Activated CD4-positive, alpha-beta T cell treated with anti-CD3 and anti-CD28 coated beads, Interleukin-2, amount 50 U/mL, for 48 hours (primary cell): ENCODE measurements at places on chromosomes 7 and 10.
A peak's percentile ranks its signal among the peaks of the same experiment; 100 is the strongest.

- no peak for DNase-seq
Measured at GRCh38 chr7:73815436-73815835, 15.4 kb upstream of the CLDN4 start.

DNA sequence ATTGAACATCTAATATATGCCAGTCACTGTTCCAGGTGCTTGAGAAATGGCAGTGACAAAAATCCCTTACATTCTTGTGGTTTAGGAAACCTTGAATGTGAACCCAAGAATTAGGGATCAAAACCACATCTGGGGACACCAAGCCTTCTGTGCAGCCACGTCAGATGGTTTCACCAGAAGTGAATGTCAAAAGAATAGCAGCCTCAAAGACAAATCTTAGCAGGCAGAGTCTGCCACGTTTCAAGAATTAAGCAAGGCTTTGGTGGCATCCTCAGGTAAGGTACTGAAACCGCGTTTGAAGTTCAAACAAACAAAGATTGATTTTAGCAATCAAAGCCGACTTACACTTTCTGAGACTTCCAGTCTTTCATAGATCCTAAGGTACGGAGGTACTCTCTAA lies 225.5 kb upstream of the GNAI1 start:
- no peak for DNase-seq

- no peak for DNase-seq
Measured at GRCh38 chr10:61993711-61994401, 92.4 kb downstream of the ARID5B start.

DNA sequence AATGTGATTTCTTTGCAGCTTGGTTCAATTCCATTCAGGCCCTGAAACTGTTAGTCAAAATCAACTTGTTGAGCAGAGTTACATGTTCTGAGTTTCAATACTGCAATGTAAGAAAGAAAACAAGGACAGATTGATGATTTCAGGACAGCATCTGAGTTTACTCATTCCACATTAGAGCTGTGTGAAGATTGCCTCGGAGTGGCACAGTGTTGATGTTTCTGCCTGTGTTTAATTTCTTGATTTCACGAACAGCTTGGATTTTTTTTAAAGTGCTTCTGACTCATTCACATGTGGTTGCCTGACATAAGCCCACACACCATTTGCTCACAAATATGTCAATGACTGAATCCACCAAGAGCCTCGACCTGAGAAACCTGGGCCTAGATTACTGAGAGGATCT lies 101.2 kb upstream of the PARD3 start:
- peak; percentile 6 for DNase-seq

DNA sequence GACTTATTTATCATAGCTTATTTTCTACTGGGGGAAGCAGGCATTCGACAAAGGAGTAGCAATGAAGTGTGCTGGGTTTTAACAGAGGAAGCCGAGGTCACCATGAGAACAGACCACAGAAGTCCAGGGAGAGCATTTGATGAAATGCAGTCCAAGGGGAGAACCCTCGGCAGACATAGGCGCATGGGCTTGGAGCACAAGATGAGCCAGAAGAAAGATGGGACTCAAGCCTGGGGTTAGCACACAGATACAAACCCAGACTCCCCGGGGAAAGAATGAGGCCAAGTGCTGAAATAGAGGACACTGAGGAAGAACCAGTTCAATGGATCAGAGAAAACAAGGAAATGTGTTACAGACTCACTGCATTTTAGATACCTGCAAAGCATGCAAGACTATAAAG lies 209.5 kb downstream of the FAM107B start:
- DNase-seq, result no peak

DNA sequence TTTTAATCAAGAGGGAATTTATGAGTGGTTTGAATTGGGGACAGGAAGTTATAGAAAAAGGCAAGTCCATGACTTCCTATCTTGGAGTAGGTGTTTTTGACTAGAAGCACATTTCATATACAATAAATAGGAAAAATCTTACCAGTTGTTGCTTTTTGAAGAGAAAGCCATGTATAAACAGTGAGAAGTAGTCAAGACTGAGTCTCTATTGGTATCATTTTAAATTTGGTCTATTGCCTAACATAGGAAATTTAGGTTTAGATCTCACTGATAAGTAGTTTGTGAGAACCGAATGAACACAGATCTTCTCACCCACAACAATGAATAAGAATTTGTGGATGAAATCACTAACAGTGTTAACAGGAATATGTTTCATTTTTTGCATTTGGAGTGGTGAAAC lies 387.2 kb downstream of the BBS9 start:
- DNase-seq, result no peak

GRCh38 chr10:72261784-72262404 lies 11.8 kb upstream of the DDIT4 start:
- DNase-seq, result no peak

DNA sequence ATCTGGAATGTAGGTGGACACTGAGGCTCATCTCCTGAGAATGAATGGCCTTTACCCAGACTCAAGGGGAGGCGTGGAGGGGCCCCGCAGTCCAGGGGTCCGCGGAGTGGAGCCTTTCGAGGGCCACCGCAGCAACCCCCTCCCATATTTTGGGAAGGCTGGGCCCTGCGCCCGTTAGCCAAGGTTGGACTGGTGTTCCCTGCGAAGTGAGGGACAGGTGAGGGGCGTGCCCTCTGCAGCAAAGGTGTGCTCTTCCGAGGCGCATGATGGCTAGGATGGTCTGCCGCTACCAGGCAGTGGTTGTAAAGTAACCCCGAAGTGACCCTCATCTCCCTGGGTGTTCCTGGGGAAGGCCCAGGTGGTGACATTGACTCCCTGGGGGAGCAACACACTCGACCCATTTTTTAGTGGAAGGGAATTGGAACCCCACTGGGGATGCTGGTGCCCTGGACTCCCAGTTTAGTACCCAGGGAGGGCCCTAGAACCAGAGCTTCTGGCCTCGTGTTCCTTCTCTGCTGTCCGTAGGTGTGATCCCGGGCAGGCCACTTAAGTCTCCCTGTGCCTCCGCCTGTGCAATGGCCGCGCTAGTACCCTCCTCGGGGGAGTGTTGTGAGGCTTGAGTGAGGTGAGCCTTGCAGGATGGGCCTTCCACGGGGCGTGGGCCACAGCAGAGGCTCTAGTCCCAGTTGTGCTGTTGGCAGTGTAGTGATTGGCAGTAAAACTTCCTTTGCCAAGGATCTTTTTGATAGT lies 779 bp downstream of the FAM241B start:
- no peak for DNase-seq

- DNase-seq, result no peak
Measured at GRCh38 chr7:135181261-135181928, 10.9 kb upstream of the CYREN start.

- DNase-seq, result no peak
Measured at GRCh38 chr10:127434006-127434405, 115.1 kb upstream of the NPS start.

- no peak for DNase-seq
Measured at GRCh38 chr10:89390476-89391225, 1.8 kb upstream of the IFIT1 start.

- no peak for DNase-seq
Measured at GRCh38 chr10:70193391-70193844, 23.1 kb upstream of the SAR1A start.

GRCh38 chr10:7708832-7709231 lies 5.7 kb downstream of the ITIH2 start:
- DNase-seq, result no peak
